NCI-H2081 treated with DMSO at 0.1 percent for 48 hours (cell line): ENCODE measurements at places on chromosomes 12 and 14.
A peak's percentile ranks its signal among the peaks of the same experiment; 100 is the strongest.

DNA sequence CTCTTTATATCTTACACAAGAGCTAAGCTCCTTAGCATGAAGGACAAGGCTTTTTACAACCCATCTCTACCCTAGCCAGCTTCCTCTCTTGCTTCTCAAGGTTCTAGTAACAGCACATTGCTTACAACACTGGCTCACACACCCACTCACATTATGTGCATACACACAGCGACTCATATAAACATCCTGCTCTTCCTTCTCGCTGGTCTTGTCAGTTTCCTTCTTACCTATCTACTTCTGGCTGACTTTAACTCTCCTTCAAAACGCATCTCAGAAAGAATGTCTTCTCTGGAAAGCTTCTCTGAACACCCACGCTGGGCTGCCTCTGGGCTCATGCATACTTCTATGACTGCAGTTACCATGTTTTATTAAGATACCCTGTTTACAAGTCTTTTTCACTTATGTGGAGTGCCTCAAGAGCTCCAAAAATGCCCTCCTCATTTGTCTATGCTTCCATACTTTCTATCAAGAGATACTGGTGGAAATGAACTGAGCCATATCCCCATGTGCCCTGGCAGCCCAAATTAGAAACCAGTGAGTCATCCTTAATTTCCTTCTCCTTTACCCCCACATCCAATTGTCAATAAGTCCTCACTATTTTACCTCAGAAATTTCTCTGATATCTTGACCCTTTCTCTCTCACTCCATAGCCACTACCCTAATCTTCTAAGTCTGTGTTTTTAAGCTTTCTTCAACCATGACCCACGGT, 126.9 kb upstream of the KRAS start:
- DNase-seq, result no peak

GRCh38 chr12:102503056-102503681, 22.8 kb upstream of the IGF1 start:
- DNase-seq, result no peak

GRCh38 chr14:25929881-25930615, 667.8 kb downstream of the NOVA1 start:
- no peak for DNase-seq

DNA sequence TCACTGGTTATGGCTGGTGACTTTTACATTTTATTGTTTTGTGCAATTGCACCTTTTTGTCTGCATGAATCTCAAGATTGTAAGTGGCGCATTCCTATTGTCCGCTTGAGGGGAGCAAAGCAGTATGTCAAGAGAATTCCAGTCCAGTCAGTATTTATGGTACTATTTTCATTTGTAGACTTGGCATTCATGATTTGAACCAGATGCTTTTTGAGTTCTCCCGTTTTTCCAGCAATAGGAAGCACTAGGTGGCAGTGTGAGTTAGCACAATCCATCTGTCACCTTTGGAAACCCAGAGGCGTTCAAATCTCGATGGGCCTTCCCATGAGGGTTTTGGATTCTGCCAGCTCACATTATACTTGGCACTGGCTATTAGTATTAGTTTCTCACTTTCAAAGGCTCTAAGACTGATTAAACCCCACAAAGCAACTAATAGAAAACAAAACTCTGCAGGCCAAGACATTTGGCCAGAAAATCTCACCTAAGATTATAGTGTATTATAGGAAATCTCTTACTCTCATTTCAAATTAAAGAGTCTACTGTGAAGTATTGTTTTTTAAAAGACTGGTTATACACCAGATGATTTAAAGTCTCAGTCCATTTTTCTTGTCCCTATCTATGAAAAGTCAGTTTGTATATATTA, 2.2 kb downstream of the DACT1 start:
- DNase-seq, result peak; percentile 28

DNA sequence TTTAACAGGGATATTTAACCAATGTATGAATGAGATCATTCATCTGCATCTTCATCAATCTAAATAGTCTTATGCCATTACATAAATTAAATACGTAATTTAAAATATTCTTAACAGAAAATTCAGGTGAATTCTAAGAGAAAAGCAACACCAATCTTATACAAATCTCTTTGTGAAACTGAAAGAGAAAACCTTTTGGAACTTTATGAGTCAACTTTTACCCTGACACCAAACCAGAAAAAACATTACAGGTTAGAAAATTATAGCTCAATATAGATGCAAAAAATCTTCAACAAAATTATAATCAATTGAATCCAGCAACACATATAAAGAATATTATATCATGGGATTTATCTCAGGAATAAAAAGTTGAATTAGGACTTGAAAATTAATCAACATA, 3.4 kb downstream of the GLIPR1L1 start:
- no peak for DNase-seq

DNA sequence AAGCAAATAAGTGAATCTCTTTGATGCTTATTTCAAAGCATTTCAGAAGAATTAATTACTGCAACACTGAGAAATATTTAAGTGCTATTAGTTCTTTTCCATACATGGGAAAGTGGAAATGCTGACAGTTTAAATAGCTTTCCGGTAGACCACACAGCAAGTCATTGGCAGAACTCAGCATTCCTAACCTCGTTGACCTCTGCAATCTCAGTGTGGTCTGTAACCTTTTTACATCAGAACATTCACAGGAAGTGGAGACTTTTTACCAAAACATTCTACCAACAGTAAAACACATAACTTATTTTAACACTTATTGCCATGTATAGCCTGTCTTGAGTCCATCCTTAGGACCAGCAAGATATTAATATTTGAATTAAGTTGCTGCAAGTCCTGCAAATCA, 249.5 kb upstream of the DCN start:
- DNase-seq, result no peak

- DNase-seq, result no peak
Observed at GRCh38 chr14:81765651-81766275, 232.1 kb upstream of the SEL1L start.

DNA sequence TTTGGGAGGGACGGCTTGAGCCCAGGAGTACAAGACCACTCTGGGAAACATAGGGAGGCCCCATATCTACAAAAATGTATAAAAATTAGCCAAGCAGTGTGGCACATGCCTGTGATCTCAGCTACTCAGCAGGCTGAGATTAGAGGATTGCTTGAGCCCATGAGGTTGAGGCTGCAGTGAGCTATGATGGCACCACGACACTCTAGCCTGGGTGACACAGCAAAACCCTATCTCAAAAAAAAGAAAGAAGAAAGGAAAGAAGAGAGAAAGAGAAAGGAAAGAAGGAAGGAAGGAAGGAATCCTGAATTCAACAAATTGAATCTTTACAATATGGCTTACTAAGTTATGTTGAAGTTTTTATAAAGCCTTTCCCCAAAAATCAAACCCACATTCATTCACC, 2.1 kb downstream of the KIF21A start:
- no peak for DNase-seq

DNA sequence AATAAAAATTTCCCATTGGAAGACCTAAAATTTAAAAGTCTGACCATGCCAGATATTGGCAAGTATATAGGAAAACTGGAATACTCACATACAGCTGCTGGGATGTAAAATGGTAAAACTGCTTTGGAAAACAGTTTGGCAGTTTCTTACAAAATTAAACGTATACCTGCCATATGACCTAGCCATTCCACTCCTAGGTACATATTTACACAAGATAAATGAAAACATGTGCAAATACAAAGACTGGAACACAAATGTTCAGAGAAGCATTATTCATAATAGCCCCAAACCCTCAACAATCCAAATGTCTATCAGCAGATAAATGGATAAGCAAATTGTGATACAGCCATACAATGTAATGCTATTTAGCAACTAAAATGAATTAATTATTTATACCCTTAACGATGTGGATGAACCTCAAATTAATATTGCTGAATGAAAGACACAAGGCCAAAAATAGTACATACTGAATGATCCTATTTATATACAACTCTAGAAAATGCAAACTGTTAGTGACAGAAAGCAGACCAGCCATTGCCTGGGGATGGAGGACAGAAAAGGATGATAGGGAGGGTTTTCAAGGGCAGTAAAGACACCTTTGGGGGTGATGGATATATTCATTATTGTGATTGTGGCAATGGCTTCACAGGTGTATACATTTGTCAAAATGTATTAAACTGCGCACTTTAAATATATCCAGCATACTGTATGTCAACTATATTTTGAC, 21.3 kb upstream of the TCP11L2 start:
- no peak for DNase-seq

GRCh38 chr14:104892531-104893434, 27.7 kb downstream of the CEP170B start:
- no peak for DNase-seq

- DNase-seq, result no peak
Observed at GRCh38 chr14:67674139-67674479, 323 bp downstream of the VTI1B start.

GRCh38 chr14:96390965-96391292, 999 bp upstream of the AK7 start:
- no peak for DNase-seq

GRCh38 chr12:112986291-112986800, 8.0 kb downstream of the OAS2 start:
- DNase-seq, result no peak

- DNase-seq, result no peak
Observed at GRCh38 chr14:55628426-55628825, 48.4 kb downstream of the KTN1 start.

DNA sequence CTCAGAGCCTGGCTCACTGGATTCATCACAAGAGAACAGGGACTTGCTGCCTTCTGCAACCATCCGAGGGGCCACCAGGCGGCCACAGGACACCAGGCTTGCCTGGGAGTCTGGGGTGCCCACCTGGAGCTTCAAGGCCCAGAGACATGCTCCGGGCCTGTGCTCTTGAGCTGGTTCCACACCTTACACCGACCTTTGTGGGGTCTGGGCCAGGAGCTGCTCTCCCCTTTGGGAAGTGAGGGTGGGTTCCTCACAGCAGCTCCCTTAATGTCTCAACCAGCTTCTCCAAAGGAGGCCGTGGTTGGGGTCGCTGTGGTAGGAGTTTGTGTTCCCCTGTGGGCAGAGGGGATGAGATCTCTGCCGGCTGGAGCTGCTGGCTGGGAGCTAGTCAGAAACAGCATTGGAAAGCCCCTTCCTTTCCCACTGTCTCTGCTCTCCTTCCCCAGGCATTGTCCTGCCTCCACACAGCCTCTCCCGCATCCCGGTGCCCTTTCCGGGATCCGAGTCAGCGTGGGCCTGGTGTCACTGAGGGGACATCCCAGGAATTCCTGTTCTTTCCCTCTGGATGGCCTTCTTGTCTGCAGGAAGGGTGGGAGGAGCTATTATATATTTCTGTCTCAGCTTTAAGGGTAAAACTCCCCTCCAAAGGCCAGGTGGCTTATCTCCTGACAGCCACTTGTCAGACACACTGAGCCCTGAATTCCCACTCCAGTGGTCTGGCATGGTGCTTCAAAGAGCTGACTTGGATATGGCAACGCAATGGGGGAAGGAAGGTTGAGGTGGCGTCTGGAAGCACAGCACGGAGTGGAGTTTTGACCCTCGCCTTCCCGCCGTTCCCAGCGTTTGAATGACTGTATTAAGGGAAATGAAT, 5.1 kb upstream of the PAPLN start:
- DNase-seq, result no peak

DNA sequence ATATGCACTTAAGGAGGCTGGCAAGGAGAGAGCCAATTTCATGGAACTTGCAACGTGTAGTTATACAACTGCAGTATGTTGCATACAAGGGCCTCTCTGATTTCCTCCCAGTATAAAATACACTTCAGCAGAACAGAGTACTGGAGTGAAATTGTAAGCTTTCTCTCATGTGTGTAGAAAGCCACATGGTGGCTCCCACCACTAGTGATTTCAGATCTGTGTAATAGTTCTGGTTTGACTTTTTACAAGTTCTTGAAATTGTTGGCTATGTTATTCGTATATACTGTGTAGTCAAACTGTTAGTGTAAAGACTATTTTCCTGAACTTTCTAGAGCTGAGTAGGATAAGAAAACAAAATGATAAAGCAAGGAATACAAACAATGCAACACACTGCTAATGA, 16.4 kb upstream of the LMO3 start:
- no peak for DNase-seq

DNA sequence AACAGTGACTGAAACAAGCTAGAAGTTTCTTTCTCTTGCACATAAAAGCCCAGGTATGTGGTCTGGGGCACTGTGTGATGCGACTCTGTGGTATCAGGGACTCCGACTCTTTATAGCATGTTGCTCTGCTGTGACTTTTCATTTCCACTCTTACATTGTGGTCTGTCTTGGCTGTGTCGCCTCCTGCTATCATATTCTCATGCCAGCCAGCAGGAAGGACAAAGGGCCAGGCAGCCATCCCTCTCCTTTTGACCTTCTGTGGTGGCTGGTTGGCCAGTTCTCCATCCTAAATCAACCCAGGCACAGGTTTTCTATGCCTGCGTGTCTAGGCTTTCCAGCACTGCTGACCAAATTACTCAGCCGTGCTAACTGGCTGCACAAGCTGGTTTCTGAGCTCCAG, 8.0 kb downstream of the ACAD10 start:
- DNase-seq, result no peak

DNA sequence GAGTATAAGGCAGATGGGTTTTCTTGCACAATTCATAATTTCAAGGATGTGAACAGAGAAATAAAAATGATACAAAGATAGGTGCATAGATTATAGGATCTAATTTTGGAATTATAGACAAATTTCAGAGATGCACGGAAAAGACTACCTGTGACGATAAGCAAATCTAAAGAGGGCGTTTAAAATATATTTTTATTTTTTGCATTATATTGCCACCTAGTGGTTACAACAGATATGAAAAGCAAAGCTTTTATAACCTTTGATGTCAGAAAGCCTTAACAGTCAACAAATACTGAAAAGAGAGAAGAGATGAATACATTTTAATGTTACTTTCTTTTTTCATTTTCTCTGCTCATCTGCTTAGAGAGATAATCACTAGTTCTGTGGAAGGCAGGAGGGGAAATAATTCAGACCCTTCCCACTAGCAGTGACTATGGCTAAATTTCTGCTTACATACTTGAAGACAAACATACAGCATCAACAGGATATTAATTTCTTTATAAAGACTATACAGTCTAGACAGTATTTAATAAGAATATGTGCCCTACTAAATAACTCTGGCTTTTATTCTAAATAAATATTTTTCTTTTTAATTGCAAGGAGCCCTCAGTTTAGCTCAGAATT, 46.3 kb downstream of the NTS start:
- peak; percentile 7 for DNase-seq

- no peak for DNase-seq
Observed at GRCh38 chr14:69170839-69171238, 17.9 kb upstream of the DCAF5 start.

GRCh38 chr12:31119803-31120211, 46.1 kb downstream of the DDX11 start:
- DNase-seq, result no peak

- DNase-seq, result no peak
Observed at GRCh38 chr12:127711108-127711507, 555.9 kb upstream of the TMEM132C start.

- no peak for DNase-seq
Observed at GRCh38 chr14:98608071-98609060, 663.6 kb downstream of the BCL11B start.
